ENCODE measurements at places on chromosomes 12 and 14.

- no peak for DNase-seq
Measured at GRCh38 chr14:23321572-23322547, 603 bp downstream of the PABPN1 start.

DNA sequence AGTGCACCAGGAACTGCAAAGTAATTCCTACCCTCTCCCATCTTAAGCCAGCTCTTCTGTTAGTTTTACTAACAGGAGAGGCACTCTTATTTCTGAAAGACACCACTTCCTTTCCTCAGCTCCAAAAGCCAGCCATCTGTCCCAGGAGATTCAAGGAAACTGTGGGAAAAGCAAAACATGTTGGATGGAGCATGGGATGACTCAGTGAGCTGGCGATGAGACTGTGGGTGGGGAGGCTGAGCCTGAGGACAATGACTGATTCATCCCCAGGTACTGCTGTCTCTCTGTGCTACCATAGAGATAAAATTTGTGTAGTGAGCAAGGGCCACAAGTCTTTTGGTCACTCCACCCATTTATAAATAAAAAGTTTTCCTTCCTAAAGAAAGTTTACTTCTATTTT, 141.4 kb downstream of the MYRFL start:
- no peak for DNase-seq

GRCh38 chr12:21456291-21456780, 18.9 kb downstream of the PYROXD1 start:
- no peak for DNase-seq

GRCh38 chr14:33564774-33565630, 385.9 kb downstream of the EGLN3 start:
- no peak for DNase-seq

- no peak for DNase-seq
Measured at GRCh38 chr14:44564908-44565307, 57.8 kb upstream of the FSCB start.

DNA sequence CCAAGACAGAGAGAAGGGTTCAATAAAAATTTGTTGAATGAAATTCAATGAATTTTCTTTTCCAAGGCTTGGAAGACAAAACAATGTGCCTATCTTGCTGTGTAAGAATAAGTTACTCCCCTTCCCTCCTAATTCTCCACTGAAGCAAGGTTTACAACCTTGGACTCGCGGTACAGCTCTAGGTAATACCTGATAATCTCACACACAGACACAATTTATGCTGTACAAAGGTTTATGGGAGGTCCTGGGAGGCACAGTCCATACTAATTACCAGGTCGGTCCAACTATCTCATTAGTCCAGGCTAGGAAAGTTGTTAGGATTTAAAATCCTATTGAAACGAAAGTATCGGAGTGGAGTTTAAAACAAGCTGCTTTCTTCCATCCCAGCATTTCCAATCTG, 42.6 kb downstream of the NELL2 start:
- no peak for DNase-seq
